ENCODE measurements at places on chromosomes 2 and 18.
A peak's percentile ranks its signal among the peaks of the same experiment; 100 is the strongest.

DNA sequence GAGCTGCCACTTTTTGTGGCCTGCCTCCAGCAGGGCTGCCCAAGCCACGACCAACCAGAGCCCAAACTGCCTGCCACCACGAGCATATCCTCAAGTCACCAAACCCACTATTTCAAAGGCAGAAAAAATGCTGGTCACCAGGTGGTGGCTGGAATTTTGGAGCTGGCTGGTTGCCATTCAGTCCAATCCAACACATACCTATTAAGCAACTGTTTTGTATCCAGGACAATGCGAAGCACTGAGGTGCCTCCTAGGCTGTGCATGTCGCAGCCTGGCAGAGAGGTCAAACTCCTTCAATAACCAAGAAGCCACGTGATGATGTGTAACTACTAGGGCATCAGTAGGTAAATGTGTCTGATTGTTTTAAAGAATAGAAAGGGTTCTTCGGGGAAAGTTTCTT lies 108.3 kb upstream of the PPP1CB start:
- DNase-seq = no peak

- DNase-seq = no peak
Measured at GRCh38 chr18:53070788-53071187, 730.8 kb downstream of the DCC start.

DNA sequence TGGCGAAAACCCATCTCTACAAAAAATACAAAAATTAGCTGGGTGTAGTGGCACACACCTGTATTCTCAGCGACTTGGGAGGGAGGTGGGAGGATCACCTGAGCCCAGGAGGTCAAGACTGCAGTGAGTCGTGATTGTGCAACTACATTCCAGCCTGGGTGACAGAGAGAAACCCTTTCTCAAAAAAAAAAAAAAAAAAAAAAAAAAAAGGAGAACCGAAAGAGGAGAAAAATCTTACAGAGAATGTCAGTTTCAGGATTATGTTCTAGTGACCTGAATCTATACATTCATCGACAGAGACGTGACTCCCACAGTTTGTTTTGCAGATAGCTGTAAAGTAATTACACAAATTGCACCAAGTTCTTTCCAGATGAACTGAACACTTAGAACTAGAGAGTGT lies 187.8 kb downstream of the FTCDNL1 start:
- DNase-seq = no peak

DNA sequence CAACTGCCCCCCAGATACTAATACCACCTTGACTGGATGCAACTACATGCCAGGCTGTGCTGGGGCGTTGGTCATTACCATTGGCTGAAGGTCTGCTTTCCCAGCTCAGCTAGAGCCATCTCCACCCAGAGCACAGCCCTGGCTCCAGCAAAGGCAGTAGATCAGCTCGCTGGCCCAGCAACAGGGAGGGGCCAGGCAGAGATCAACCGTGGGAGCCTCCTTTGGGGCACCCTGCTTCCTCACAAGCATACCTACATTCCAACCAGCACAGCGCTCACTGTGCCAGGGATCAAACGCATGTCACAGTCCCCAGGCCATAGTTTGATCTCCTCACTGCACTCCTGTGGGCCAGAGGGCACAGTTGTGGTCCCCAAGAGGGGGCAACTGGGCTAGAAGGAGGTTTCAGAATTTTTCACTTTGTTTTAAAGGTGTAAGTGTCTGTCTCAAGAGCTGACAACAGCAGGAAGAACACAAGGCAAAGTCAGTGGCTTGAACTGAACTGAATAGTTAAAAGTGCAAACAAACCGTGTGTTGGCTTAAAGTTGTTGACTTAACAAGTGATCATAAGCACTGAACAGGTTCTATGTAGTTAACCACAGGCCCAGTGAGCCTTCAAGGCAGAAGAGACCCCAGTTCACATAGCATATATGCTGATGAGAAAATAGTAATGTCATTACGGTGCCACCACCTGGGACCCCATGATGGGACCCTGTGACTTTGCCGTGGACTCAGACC lies 70.1 kb upstream of the BZW1 start:
- no peak for DNase-seq

GRCh38 chr2:172090044-172090961 lies 5.0 kb downstream of the DLX1 start:
- no peak for DNase-seq

GRCh38 chr2:240708457-240708856 lies 16.8 kb downstream of the AQP12A start:
- no peak for DNase-seq

DNA sequence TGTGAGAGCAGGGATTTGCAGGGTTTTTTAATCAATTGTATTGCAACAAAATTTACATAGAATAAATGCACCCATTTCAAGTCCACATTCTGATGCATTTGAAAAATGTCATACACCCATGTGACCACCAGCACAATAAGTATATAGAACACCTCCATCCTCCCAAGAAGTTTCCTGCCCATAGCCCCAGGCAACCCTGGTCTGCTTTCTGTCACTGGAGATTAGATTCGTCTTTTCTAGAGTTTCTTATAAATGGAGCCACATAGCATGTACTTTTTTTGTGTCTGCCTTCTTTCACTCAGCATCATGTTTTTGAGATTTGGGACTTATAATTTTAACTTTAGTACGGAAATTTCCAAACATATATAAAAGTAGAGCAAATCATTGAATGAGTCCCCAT lies 127.2 kb upstream of the EPAS1 start:
- DNase-seq = no peak

GRCh38 chr2:45813003-45813941 lies 161.8 kb downstream of the PRKCE start:
- no peak for DNase-seq

GRCh38 chr2:147865560-147865959 lies 20.7 kb downstream of the ACVR2A start:
- DNase-seq = no peak

- no peak for DNase-seq
Measured at GRCh38 chr2:152682663-152683062, 34.6 kb downstream of the PRPF40A start.

- DNase-seq = no peak
Measured at GRCh38 chr2:56334622-56335021, 150.8 kb downstream of the CCDC85A start.

DNA sequence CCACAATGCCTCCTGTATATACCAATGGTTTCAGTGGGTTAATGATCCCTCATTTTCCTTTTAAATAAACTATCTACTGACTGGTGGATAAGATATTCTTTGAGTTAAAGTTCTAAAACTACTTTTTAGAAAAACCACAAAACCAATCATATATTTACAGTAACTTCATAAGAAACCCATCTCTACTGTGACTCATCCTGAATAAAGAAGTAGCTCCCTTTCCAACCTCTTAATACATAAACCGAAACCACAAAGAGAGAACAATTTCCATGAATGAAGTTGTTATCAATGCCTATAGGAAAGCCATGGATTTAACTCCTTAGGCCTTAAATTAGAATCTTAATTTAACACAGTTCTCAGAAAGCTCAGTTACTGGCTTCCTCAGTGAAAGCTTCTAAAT lies 227.0 kb upstream of the SMAD7 start:
- DNase-seq = no peak

GRCh38 chr2:234994438-234995321 lies 42.9 kb downstream of the SH3BP4 start:
- DNase-seq = no peak

DNA sequence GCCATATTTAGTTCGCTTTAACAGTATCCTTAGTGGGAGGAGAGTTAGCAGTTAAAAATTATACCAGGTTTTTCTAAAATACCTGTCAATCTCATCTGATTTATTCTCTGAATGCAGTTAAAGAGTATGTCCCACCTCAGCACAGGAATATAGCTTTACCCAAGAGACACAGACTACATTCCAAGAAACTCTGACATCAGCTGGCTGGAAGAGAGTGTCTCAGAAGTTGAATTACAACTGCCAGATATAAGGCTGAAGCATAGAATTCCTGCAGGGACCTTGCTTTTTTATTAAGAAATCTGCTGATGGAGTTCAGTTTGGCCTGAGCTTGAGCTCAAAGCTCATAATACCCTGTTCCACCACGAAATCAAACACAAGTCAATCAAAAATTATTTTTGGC lies 25.4 kb upstream of the CNTNAP5 start:
- DNase-seq = no peak

DNA sequence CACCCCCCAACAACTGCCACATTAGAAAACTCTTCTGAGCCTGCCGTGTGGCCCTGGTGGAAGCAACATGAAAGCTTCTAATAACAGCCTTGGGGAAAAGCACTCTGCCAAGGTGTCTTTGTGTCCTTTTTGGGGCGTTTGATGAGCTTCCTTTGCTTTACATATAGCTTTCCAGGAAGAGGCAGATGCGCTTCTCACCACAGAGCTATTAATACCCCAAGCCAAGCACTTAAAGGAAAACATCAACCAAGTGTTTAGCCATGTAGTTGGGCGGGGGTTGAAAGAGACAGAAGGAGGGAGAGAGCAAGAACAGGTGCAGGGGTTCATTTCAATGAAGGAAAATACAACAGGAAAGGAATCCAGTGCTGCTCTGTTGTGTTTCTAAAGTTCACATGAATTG lies 176.1 kb downstream of the VAPA start:
- no peak for DNase-seq

- DNase-seq = no peak
Measured at GRCh38 chr2:6787376-6787775, 78.3 kb downstream of the CMPK2 start.

- no peak for DNase-seq
Measured at GRCh38 chr2:17515652-17516051, 2.6 kb downstream of the RAD51AP2 start.

- peak; percentile 10 for DNase-seq
Measured at GRCh38 chr18:38545071-38545470, 979.5 kb upstream of the CELF4 start.

GRCh38 chr2:146119586-146119985 lies 1599.7 kb upstream of the ZEB2 start:
- DNase-seq = no peak

DNA sequence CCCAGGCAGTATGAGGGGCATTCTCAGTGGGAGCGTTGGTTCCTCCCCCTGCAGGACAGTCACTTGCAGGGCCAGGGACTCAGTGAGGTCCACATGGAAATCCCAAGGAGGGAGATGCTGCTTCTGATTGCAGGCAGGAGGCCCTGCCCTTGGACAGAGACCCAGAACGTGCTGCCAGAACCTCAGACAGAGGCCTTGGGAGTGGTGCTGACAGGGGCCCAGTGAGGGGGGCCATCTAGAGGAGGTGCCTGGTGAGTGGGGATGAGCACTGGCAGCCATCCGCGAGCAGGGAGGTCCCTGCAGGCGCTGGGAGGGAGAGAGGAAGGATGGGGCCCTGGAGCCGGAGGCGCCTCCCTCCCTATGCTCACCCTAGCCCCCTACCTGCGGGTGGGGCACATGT lies 133.1 kb downstream of the DYSF start:
- no peak for DNase-seq

DNA sequence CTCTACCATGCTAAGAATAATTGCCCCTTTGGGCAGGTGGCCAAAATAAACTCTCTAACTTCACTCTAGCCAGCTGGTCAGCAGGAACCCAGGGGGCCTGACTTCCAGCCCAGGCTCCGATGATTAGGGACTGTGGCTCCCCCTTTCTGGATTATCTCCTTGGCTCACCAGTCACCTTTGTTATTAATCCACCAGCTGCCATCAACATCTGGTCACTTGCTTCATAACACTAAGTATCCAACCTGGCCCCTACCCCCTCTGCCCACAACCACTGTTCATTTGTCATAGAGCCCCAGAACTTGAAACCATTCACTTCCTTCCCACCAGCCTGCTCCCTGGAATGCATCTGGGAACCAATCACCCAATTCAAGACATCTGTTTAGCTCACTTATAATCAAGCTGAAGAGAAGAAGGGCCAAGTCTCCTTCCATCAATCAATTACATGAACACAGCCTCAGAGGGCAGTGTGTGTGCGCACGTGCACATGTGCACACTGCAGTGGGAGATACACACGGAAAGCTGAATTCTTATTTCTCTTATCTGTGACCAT lies 215.1 kb downstream of the ALK start:
- DNase-seq = no peak

GRCh38 chr2:36359067-36359466 lies 3.5 kb downstream of the CRIM1 start:
- DNase-seq = no peak

DNA sequence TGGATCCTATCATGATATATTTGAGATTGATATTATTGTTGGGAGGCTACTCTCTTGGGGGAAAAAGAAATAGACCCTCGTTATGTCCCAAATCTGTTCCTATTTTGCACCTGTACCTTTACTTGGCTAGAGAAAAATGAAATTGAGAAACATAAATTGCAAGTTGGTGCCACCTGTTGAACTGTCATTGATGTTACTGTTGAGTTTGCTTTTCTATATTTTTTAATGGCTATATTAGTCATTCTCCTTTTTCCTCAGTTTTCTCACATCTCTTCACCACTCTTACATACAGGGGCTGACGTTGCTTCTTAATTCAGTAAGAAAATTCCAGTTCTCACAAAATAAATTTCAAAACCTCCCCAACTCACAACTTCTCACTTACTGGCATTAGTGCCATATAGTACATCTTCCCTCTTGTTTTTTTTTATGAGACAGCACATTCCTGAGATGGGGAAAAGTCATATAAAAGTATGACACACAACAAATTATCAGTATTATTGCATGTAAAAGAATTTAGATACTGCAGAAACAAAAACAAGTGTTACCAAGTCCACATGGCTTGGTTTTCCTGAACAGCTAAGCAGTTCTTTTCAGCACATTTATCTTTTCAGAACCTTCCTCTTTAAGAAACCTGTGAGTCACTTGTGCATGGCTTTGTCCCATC lies 348.3 kb upstream of the DSEL start:
- no peak for DNase-seq

GRCh38 chr18:6624661-6625311 lies 104.7 kb upstream of the ARHGAP28 start:
- no peak for DNase-seq

DNA sequence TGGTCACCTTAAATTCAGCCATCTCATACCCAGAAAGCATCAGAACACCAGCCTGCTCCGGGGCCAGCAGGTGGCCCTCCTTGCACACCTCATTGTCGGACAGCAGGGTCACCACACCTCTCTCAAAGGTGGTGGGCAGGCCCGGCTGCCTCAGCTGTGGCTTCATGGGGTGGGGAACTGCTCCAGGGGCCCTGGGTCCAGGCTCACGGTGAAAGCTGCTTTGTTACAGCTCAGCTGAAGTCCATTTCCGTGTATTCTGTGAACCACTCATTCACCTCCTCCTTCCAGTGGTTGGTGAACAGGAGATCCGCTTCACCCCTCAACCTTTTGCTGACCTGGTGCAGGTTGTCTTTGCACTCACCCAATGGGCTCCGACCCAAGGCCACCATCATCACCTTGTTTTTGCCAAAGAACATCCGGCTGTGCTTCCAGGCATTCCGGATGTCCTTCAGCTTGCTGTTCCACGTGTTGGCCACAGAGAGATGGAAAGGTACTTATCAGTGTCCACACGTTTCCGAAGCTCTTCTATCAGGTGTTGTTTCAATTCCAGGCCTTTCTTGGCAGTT lies 78.6 kb upstream of the LDLRAD4 start:
- no peak for DNase-seq

GRCh38 chr18:27114842-27115241 lies 70.3 kb downstream of the CHST9 start:
- DNase-seq = no peak
